Lung (tissue), 17 donors: ENCODE measurements at places on chromosomes 2 and 18. TPM values are rescaled to one million over a fixed set of nuclear protein-coding genes. Genes with fewer than 3 reads are reported as not detected.
A peak's percentile ranks its signal among the peaks of the same experiment; 100 is the strongest.

DNA sequence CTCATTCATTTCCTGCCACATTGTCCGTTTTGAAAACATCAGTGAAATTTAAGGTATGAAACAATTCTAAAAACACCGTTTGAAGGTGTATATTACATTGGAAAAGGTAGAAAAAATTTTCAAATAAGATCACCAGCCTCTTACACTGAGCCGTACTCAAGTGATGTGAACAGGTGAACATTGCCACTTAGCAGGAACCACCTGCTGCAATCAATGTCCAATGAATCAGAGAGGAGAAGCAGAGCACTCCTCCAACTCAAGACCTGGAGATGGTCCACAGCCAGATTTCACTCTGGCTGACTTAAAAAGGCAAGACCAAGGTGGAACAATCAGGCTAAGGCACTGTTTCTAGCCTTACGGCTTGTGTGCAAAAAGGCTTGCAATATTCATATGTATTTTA is 110.3 kb upstream of the TTN start:
- DNase-seq, result no peak

- peak; percentile 67 for DNase-seq
Measured at GRCh38 chr18:54772056-54772455, 56.2 kb upstream of the RAB27B start.

DNA sequence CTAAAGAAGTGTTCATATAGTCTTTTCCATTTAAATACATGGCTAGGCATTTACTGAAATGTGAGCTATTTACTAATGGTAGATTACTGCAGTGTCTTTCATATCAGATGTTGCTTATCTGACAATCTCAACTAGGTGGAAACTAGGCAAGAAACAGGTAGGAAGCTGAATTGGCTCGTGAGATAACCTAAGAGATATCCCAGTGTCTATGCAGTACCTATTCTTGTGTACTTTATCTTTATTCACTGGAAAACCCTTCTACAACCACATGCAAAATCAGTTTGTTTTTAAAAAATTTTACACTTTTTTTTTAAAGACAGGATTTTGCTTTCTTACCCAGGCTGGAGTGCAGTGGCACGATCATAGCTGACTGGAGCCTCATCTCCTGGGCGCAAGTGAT is 63.8 kb downstream of the PLCL1 start:
- no peak for DNase-seq

- no peak for DNase-seq
Measured at GRCh38 chr2:20490300-20491181, 43.7 kb downstream of the RHOB start.

DNA sequence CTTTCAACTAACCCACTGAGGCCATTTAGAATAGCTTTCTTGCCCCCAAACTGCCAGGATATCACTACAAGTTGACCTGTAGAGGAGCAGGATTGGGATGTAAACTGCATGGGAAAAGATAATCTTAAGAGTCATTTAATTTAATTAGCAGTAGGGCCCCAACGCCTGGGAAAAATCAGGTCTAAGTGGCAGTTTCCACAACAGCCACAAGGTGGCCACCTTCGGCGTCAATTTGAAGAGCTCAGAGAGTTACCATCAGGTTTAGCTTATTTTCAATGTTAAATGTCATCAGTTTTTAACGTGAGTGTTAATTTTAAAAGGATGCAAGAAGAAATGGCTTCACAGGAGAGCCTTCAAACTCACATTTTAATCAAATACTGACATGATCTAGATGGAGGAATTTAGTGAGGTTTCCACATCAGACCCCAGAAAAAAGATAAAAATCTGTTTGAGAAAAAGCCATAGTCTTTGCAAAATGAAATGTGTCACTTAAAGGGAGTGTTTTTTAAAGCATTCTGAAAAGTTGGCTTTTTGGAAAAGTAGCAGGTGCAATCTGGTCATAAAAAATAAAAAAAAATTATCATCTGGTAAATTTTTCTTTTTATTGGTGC is 77.3 kb upstream of the UPP2 start:
- DNase-seq, result peak; percentile 59

- DNase-seq, result peak; percentile 67
Measured at GRCh38 chr2:106745468-106745867, 140.5 kb downstream of the ST6GAL2 start.

GRCh38 chr2:210318891-210319290 is 3.9 kb upstream of the MYL1 start:
- no peak for DNase-seq

GRCh38 chr18:56807901-56808300 is 156.7 kb downstream of the WDR7 start:
- no peak for DNase-seq

DNA sequence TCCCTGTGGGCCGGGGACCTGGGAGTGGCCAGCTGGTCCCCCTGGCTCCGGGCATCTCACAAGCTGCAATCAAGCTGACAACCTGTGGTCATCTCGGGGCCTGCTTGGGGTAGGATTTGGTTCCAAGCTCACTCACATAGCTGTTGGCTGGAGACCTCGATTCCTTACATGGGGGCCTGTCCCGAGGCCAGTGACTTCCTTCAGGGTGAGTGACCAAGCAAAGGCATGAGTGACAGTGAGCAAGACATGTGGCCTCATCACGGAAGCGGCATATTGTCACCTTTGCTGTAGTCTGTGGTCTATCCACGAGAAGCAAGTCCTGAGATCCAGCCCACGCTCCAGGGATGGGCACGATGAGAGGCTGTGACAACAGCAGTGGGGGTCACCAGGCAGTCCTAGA is 131.4 kb upstream of the ID2 start:
- no peak for DNase-seq

DNA sequence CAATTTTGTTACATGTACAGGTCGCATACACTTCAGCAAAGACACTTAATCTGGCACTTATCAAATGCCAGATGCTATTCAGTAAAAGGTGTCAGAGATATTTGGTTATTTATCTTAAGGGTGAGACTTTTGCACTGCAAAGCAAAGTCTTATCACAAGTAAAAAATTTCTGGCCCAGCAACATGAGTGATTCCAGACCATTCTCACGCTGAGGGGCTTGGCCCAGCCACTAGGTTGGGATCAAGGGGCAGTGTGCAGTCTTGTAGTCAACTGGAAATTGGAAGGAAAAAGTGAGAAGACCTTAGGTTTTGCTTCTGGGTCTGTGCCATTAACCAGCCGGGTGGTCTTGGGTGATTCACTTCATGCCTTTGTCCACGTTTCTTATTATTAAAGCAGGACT is 181.6 kb downstream of the RNF144A start:
- no peak for DNase-seq

- DNase-seq, result no peak
Measured at GRCh38 chr2:8374782-8375181, 307.1 kb upstream of the ID2 start.

- DNase-seq, result peak; percentile 75
Measured at GRCh38 chr18:6414118-6414722, 491 bp downstream of the L3MBTL4 start.

- peak; percentile 89 for DNase-seq
Measured at GRCh38 chr2:188984065-188984491, 9.9 kb downstream of the COL3A1 start.

The PDE1A gene
- 11.8 TPM for total RNA-seq

The DSG4 gene
- total RNA-seq, result not detected

The FSHR gene
- total RNA-seq, result not detected
